ENCODE measurements at places on chromosomes 12 and 14.

- H3K27ac ChIP-seq: no peak overlapping the region
- DNase-seq: no peak
- H3K36me3 ChIP-seq: no peaks in the 10 kb centered on the region
- H3K4me1 ChIP-seq: no peaks in the 10 kb centered on the region
- no peak overlapping the region for H3K4me3 ChIP-seq
- no peaks in the 10 kb centered on the region for H3K27me3 ChIP-seq
Measured at GRCh38 chr14:38724621-38725020, 378.4 kb downstream of the SEC23A start.

DNA sequence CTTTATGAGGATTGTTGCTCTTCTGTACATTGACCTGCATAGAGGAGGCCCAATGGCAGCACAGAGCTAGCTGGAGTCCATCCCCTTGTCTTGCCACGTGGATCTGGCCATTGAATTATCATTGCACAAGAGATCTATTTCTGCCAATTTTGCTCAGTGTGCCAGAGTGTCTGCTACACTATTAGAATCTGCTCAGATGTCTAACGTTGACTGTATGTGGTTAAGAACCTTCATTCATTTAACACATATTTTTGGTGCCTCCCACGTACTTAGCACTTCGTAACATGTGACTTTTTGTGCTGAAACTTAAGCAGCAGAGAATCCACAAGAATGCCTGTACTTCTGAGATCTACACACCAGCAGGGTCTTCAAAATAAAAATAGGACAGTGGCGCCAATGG is 166.0 kb upstream of the VASH1 start:
- no peaks in the 10 kb centered on the region for H3K27me3 ChIP-seq
- H3K27ac ChIP-seq: no peak overlapping the region

DNA sequence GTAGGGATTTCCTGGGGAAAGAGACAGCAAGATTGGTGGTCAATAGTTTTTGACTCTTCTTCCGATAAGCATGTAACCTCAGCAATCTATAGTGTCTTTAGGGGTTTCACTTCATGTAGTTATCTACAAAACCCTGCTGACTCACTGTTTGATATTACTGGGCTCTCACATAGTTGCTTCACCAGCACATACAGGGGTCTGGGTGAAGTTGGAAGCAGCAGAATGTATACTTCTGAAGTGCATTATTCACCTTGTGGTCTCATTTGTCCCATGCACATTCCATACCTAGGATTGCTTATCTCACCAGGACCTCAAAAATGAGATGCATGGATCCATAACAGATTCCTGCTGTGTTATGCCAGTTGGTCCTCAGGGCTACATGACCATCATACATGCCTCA is 280.0 kb downstream of the LRIG3 start:
- H3K27ac ChIP-seq: no peak overlapping the region
- H3K27me3 ChIP-seq: no peaks in the 10 kb centered on the region
- no peaks in the 10 kb centered on the region for H3K4me1 ChIP-seq
- H3K36me3 ChIP-seq: no peaks in the 10 kb centered on the region

DNA sequence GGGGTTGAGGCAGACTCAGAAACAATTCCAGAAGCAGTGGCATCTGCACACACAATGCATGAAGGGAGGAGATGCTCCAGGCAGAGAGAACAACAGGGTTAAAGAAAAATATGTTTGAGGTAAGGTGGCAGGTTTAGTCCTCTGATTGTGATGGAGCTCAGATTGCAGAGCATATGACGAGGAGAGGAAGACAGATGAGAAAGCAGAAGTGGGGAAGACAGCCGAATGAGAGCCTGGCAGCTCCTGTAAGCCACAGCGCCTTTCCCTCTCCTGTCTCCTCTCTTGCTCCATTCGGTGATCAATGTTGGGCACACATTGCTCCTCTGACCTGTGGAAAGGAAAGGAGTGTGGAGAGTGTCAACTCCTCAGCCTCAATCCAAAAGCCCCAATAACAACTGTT is 372.2 kb downstream of the GXYLT1 start:
- H3K27me3 ChIP-seq: no peaks in the 10 kb centered on the region
- no peaks in the 10 kb centered on the region for H3K36me3 ChIP-seq
- peaks cover 13% of the 10 kb centered on the region for H3K4me1 ChIP-seq
- no peak overlapping the region for H3K27ac ChIP-seq
- no peak overlapping the region for H3K4me3 ChIP-seq

DNA sequence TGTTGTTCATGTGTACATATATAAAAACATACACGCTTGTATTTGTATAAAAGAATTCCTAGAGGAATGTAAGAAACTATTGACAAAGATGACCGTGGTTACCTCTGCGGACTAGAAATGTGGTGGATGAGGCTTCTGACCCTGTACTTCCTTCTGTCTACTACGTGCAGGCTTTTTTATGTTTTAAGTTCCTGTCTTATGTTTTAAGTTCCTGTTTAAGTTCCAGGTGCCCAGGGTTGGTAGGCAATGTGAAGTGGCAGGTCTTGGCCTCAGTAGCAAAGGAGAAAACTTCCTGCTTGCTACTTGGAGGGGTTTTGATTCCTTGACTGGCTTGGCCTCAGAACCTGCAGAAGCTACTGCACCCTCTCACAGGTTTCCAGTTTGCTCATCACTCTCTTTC is 11.6 kb downstream of the POMT2 start:
- no peak for DNase-seq
- no peak overlapping the region for H3K4me3 ChIP-seq
- H3K27me3 ChIP-seq: no peaks in the 10 kb centered on the region
- H3K4me1 ChIP-seq: peaks cover 5% of the 10 kb centered on the region

- no peak overlapping the region for H3K27ac ChIP-seq
- no peaks in the 10 kb centered on the region for H3K36me3 ChIP-seq
- H3K4me1 ChIP-seq: no peaks in the 10 kb centered on the region
- H3K4me3 ChIP-seq: no peak overlapping the region
Measured at GRCh38 chr12:43676183-43676813, 82.3 kb downstream of the PUS7L start.
